ENCODE measurements at places on chromosomes 12 and 14.
A peak's percentile ranks its signal among the peaks of the same experiment; 100 is the strongest.

- no peak for DNase-seq
- H3K36me3 ChIP-seq = no peaks in the 10 kb centered on the region
- no peak overlapping the region for H3K27ac ChIP-seq
Observed at GRCh38 chr14:54000341-54000811, 43.8 kb upstream of the BMP4 start.

- H3K4me3 ChIP-seq = no peak overlapping the region
- H3K27me3 ChIP-seq = no peaks in the 10 kb centered on the region
- DNase-seq = no peak
- H3K4me1 ChIP-seq = no peaks in the 10 kb centered on the region
- H3K36me3 ChIP-seq = no peaks in the 10 kb centered on the region
- H3K27ac ChIP-seq = no peak overlapping the region
Observed at GRCh38 chr12:59833408-59833807, 237.6 kb downstream of the SLC16A7 start.

GRCh38 chr12:104799458-104799857 lies 158.6 kb downstream of the SLC41A2 start:
- no peaks in the 10 kb centered on the region for H3K36me3 ChIP-seq
- H3K27me3 ChIP-seq = no peaks in the 10 kb centered on the region
- no peak overlapping the region for H3K27ac ChIP-seq
- no peaks in the 10 kb centered on the region for H3K4me1 ChIP-seq
- H3K4me3 ChIP-seq = no peak overlapping the region

DNA sequence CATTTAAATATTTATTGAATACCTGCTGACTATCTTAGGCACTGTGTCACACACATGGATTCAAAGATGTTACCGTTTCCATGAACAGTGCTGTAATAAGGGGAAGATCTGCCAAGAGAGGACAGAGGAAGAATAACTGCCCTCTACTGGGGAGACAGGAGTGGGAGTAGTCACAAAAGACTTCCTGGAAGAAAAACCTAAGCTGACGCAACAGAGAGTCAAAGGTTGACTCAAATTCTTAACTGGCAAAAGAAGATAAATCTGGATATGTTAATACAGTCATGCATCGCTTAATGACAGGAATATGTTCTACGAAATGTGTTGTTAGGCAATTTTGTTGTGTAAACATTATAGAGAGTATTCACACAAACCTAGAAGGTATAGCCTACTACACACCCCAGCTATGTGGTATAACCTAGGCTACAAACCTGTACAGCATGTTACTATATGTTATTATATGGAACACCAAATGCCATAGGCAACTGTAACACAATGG lies 51.5 kb downstream of the DCAF5 start:
- no peak overlapping the region for H3K4me3 ChIP-seq
- peak overlapping the region; percentile 38 for H3K27ac ChIP-seq
- H3K4me1 ChIP-seq = peaks cover 6% of the 10 kb centered on the region
- no peak for DNase-seq
- H3K27me3 ChIP-seq = no peaks in the 10 kb centered on the region

DNA sequence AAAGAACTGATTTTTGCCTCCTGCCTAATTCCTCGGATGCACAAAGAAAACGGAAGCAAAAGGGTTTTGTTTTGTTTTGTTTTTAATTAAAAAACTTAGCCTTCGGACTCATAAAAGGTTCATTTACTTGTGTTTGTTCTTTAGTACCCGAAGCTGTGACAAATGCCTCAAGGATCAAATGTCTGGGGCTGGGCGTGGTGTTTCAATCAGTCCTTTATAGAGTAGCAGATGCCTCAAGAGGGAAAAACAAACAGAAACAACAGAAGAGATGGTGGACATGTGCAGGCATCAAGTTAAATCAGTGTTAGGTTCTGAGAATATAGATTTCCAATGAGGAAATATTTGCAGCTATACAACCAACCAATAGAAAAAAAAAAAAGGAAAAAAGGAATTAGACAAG lies 1.6 kb upstream of the WIF1 start:
- H3K27me3 ChIP-seq = peaks cover 22% of the 10 kb centered on the region
- DNase-seq = no peak
- H3K27ac ChIP-seq = no peak overlapping the region
- peaks cover 8% of the 10 kb centered on the region for H3K4me1 ChIP-seq

DNA sequence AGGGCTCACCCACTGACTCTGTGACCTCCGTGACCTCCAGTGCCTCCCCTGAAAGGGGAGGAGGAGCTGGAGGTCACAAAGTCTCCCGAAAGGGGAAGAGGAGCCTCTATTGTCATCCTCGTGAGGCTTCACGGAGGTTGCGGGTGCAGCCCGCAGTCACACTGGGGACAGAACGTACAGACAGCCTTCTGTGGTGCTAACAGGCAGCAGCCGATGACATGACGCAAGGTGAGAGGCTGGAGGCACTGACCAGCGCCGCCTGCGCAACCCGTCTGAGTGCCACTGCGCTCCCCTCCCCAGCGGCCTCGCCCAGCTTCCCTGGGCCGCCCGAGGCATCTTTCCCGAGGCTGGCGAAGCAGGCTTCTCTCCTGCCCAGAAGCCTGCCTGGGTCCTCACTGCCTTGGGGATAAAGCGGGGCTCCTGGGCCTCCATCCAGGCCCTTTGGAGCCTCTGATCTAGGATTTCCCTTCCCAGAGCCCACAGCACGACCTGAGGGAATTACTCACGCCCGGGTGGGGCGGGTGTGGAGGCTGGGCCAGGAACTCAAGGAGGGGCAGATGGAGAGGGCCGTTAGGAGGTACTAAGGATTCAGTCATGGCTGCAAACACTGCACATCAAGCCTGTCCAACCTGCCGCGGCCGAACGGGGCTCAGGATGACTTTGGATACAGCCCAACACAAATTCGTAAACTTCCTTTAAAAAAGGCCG lies 12.3 kb upstream of the LBHD2 start:
- H3K4me3 ChIP-seq = no peak overlapping the region
- peak overlapping the region; percentile 82 for H3K27ac ChIP-seq
- H3K36me3 ChIP-seq = no peaks in the 10 kb centered on the region
- H3K27me3 ChIP-seq = no peaks in the 10 kb centered on the region
- peaks cover 82% of the 10 kb centered on the region for H3K4me1 ChIP-seq

DNA sequence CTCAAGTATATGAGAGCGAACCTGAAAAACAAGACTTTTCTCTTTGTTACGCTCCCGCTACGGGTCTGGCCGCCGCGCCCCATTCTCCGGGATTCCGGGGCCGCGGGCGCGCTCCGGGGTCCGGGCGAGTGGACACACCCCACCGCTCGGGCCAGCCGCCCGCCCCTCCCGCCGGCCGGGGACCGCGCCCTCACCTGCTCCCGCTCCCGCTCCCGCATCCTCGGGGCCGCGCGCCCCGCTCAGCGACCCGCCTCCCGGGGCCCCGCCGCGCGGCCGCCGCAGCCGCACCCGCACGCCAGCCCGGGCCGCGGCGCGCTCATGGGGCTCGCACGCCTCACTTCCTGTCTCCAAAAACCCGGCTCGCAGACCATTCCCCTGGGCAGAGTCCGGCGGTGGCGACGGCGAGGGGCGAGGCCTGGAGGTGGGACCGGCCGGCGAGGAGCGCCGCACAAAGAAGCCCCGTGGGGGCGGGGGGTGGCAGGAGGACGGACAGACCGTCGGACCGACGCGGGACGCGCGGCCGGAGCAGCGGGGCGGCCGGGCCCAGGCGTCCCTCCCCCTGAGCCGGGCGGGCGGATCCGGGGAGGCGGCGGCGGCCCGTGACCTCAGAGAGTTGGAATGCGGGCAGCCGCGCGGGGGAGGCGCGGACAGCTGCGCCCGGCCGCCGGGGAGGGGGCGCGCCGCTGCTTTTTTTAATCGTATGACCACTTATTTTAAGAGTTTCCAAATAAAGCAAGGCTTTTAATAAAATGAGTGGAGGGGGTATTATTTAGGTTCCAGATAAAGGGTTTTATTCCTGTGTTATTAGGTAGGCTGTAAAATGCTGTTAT lies at the start of gene PTPN21:
PTPN21 (minus strand) TSS at position 551 of the 830 bp plus-strand sequence. CDS start 4,590 bp downstream, outside the sequence.
- peak within 1 kb of the TSS; percentile 60 for H3K4me3 ChIP-seq
- DNase-seq = no peak
- H3K27ac ChIP-seq = peak within 1 kb of the TSS; percentile 92

DNA sequence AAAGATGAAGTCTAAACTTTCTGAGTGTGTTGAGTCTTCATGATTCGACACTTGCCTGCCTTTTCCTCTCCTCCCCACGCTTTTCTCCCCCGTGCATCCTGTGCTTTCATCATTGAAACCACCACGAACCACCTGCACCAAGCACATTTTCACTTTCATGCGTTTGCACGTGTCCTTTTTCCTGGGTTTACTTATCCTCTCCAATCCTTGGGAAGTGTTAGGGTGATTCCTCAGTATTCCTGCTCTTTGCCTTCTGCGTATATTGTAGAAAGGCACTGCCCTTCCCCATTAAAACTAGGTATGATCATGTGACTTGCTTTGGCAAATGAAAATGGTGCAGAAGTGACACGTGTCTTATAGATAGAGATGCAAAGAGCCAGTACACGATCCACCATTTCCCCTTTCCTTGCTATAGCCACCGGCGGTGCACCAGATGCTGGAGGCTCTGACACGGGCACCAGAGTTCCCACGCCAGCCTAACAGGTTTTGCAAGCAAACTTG lies 106.6 kb downstream of the BRMS1L start:
- H3K4me3 ChIP-seq = no peak overlapping the region
- no peak overlapping the region for H3K27ac ChIP-seq
- H3K27me3 ChIP-seq = peaks cover 7% of the 10 kb centered on the region

DNA sequence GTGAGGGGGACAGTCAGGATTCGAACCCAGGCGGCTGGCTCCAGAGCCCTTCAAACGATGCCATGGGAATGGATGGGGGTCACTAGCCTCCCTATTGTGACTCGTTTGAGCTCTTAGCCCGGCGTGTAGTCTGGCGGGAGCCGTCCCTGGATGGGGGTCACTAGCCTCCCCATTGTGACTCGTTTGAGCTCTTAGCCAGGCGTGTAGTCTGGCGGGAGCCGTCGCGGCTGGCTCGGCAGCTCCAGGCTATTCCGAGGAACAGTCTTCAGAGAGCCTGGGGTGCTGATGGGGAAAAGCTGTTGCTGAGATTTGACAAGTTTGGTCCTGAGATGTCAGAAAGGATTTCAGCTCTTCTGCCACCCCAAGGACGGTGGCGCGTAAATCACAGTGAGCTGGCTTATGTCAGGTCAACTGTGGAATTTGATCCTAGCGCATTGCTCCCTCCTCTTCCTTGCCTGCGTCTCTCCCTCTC lies 58.3 kb downstream of the CALM1 start:
- H3K27me3 ChIP-seq = no peaks in the 10 kb centered on the region
- DNase-seq = no peak
- no peak overlapping the region for H3K27ac ChIP-seq
- H3K4me3 ChIP-seq = no peak overlapping the region
- no peaks in the 10 kb centered on the region for H3K4me1 ChIP-seq

DNA sequence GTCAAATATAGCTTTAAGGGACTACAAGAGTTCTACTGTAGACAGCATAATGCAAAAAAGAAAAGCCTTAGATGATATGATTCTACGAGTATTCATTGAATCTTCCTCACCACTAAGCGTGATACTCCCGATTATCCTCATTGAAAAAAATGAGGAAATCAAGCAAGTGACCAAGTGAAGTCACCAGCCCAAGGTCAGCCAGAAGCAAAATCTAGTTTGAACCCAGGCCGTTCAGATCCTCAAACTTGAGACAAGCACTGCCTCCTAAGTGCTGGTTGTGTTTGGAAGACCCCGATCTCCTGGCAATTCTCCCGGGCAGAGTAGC lies 845 bp downstream of the GIT2 start:
- peaks cover 54% of the 10 kb centered on the region for H3K4me1 ChIP-seq
- peak overlapping the region; percentile 91 for H3K27ac ChIP-seq
- peak overlapping the region; percentile 97 for H3K4me3 ChIP-seq
- H3K27me3 ChIP-seq = no peaks in the 10 kb centered on the region
- no peaks in the 10 kb centered on the region for H3K36me3 ChIP-seq
- DNase-seq = no peak

GRCh38 chr12:19058235-19059021 lies 71.1 kb upstream of the PLEKHA5 start:
- no peak overlapping the region for H3K4me3 ChIP-seq
- H3K36me3 ChIP-seq = no peaks in the 10 kb centered on the region
- no peak overlapping the region for H3K27ac ChIP-seq
- H3K4me1 ChIP-seq = no peaks in the 10 kb centered on the region

GRCh38 chr12:67980391-67980790 lies 8.9 kb upstream of the IFNG-AS1 start:
- no peak overlapping the region for H3K27ac ChIP-seq
- H3K36me3 ChIP-seq = no peaks in the 10 kb centered on the region
- H3K27me3 ChIP-seq = no peaks in the 10 kb centered on the region
- no peak for DNase-seq
- no peaks in the 10 kb centered on the region for H3K4me1 ChIP-seq
- no peak overlapping the region for H3K4me3 ChIP-seq

- no peaks in the 10 kb centered on the region for H3K27me3 ChIP-seq
- H3K36me3 ChIP-seq = peaks cover 7% of the 10 kb centered on the region
- no peak overlapping the region for H3K27ac ChIP-seq
- H3K4me3 ChIP-seq = no peak overlapping the region
Observed at GRCh38 chr14:52427460-52427859, 113.3 kb downstream of the PTGER2 start.

Measured in esophagus squamous epithelium (tissue), 5 donors.